ENCODE measurements at places on chromosomes 2 and 18.

GRCh38 chr2:25872134-25872533 lies 6.2 kb downstream of the ASXL2 start:
- no peak for DNase-seq

DNA sequence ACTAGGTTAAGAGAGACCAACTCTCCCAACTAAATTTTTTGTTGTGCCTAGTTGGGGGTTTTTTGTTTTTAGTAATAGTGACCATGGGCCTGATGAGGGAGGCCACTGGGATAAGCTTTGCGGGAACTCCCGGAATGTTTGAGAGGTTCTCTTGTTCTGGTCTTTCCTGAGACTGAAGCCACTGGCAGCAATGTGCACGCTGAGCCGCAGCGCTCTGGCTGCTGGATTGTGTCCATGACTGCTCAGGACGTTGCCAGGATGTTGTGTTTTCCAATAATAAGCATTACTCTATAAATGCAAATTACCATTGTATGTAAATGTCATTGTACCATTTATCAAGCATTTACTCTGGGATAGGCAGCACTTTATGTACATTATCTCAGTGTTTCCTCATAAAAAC lies 126.1 kb downstream of the GALNT1 start:
- no peak for DNase-seq

GRCh38 chr2:133819906-133820305 lies 251.6 kb upstream of the NCKAP5 start:
- DNase-seq: no peak

GRCh38 chr2:42092084-42092996 lies 44.5 kb downstream of the PKDCC start:
- no peak for DNase-seq

GRCh38 chr18:69261406-69261805 lies 139.3 kb upstream of the DOK6 start:
- DNase-seq: no peak
